Activated T-cell treated with anti-CD3 and anti-CD28 coated beads for 24 hours (primary cell): ENCODE measurements at places on chromosomes 16 and 17.
A peak's percentile ranks its signal among the peaks of the same experiment; 100 is the strongest.

- DNase-seq, result peak; percentile 17
Observed at GRCh38 chr16:74726716-74727115, 26.1 kb upstream of the MLKL start.

DNA sequence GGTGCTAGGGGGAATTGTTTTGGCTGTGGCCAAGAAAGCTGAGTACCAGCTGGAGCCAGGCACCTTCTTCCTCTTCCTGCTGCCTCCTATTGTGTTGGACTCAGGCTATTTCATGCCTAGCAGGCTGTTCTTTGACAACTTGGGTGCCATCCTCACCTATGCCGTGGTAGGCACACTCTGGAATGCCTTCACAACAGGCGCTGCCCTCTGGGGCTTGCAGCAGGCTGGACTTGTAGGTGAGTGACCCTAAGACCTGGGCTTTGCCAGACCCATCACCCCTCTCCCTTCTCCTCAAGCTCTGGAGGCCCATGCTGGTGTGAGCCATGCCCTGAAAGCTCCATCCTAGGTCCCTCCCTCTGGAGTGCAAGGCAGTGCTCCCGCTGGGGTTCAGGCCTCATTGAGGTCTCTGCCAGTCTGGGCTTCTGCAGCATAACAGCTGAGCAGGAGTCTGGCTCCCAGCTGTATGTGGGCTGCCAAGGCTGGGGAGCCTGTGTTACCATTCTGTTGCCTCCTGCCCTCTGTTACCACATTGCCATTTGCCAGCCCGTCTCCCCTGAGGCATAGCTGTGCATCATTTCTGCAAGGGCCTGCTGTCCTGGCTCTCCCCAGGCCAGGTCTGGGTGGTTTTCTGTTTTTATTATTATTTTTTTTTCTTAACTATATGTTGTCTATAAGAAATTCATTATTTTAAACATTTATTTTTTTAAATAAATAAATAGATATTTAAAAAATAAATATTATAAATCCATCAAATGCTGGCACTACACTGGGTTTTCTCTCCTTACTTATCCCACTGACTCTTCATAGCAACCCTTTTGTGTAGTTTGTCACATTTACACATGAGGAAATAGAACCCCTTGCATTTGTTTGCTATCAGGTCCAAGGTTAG is 4.1 kb downstream of the SLC9A5 start:
- no peak for DNase-seq

DNA sequence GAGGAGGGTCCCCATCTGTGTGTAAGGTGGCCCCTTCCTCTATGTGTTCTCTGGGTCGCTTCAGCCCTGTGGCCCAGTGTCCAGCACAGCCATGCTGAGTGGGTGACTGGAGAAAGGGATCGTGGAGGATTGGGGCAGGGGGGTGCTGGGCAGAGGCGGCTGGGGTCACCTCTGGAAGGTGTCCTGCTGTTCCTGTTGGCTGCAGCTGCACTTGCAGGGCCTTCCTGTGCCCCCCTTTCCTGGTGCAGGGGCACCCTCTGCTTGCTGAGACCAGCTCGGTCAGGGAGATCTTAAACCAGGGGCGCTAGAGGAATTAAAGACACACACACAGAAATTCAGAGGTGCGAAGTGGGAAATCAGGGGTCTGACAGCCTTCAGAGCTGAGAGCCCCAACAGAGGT is 11.1 kb downstream of the IL32 start:
- no peak for DNase-seq

DNA sequence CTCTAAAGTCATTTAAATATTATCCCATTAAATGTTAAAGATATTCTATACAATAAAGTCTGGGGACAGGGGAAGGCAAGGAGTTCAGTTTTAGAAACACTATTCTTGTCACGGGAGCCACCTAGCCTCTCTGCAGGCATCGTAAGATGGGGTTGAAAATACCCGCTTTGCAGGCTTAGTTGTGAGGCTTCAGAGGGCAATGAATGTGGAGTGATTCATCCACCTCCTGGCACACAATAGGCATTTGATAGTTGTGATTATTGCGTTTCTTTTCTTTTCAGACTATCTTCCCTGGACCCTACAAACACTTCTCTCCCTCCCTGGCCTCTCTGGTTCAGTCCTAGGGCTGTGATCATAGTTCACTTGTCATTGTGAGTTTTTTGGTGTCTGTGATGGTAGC is 19.6 kb downstream of the GLP2R start:
- no peak for DNase-seq

DNA sequence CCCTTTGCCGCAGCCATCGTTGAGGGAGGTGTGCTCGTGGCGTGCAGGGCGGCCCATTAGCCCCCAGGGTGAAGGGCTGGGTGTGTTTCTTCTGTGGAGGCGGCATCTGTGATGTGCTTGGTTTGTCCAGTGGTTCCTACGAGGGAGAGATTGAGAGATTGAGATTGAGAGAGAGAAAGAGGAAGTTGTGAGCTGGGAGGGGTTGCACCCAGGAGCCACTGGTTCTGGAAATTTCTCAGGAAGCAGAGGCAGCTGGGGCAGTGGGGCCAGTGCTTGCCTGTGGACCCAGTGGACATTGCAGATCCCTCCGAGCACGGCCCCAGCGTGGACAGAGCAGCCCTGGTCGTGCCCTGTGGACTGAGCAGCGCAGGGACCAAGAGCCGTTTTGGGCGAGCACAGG is 72.0 kb upstream of the ZNF750 start:
- DNase-seq, result no peak

DNA sequence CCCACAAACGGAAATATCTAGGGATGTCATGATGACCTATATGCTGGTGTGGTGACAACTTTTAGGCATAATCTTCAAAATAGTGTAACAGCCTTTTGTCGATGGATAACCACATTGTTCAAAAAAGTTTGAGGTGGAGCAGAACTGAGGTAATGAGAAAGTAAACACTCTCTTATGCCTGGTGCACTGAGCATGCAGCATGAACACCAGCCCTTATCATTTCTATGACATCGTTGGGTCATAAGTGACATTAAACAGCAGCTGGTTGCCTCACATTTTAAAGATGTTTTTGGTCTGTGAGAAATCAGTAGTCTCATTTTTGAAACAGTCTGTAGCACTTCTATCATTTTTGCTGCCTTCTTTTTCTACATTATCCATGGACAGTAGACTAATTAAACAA is 1.8 kb downstream of the KRT23 start:
- DNase-seq, result no peak

DNA sequence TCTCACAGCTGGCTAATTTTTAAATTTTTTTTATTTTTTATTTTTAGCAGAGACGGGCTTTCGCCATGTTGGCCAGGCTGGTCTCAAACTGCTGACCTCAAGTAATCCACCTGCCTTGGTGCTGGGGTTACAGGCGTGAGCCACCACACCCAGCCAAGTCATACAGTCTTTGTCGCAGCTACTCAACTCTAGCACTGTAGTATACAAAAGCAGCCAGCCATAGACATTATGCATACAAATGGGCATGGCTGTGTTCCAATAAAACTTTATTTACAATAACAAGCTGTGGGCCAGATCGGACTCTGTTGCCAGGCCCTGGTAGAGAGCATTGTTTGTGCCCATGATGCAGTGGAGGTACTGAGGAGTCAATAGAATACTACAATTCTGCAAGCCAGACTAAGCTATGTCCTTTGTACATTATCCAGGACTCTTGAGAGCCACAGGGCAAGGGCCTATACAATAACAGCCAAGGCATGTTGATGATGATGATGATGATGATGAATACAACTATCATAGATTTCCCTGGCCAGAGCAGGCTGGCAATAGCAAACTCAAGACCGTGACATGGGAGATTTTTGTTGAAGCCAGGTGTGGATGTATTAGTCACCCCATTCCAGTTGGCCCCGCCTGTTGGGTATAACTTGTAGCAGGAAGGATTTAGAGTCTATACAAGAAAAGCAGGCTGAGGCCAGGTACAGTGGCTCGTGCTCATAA is 101.8 kb downstream of the MYH11 start:
- no peak for DNase-seq

GRCh38 chr16:71337631-71338030 is 20.9 kb upstream of the CALB2 start:
- DNase-seq, result no peak

DNA sequence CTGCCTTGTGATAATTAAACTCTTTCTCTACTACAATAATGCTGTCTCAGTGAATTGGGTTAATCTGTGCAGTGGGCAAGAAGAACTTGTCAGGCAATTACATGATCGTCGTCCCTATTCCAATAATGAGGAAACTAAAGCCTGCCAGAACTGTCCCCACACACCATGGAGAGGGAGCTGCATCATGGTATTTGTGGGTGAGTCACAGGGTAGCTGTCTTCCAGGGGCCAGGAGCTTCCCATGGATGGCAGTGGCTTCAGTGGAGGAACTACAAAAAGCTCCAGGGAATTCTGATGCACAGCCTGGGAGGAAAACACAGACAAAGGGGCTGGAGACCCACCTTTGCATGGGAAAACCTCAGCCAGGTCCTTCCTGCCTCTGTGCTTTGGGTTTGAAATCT is 83.3 kb upstream of the C16orf82 start:
- no peak for DNase-seq

- DNase-seq, result no peak
Observed at GRCh38 chr16:22903716-22904115, 89.8 kb downstream of the HS3ST2 start.

- no peak for DNase-seq
Observed at GRCh38 chr16:86953631-86954391, 363.4 kb downstream of the C16orf95 start.

GRCh38 chr16:57903656-57904055 is 67.3 kb downstream of the CNGB1 start:
- no peak for DNase-seq

- DNase-seq, result no peak
Observed at GRCh38 chr17:76327696-76328095, 19.6 kb upstream of the QRICH2 start.

GRCh38 chr17:35345926-35346771 is 27.3 kb downstream of the SLFN11 start:
- no peak for DNase-seq
